Activated CD8-positive, alpha-beta memory T cell treated with anti-CD3 and anti-CD28 coated beads for 4 hours (primary cell): ENCODE measurements at places on chromosomes 4 and X.

GRCh38 chrX:1493412-1493811 is 40.7 kb upstream of the ASMTL start:
- DNase-seq: no peak

- DNase-seq: no peak
These were observed 55.6 kb upstream of the TADA2B start for GRCh38 chr4:6987588-6987961.

DNA sequence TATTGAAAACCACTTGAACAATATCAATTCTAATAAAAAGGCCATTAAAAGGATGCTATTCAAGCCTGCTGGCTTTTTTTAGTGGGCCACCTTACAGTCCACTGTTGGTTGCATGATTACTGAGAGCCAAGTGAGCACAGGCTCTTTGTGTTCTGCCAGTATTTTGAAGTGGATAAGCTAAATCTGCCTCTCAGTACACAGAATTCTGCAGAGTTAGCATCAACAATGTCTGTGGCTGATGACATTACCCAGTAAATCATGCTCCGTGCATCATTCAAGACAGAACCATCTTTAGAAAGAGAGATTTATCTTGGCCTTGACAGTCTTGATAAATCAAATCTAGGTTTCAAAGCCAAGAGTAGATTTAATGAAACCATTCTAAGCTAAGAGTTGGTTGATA is 119.0 kb upstream of the GNPDA2 start:
- no peak for DNase-seq

DNA sequence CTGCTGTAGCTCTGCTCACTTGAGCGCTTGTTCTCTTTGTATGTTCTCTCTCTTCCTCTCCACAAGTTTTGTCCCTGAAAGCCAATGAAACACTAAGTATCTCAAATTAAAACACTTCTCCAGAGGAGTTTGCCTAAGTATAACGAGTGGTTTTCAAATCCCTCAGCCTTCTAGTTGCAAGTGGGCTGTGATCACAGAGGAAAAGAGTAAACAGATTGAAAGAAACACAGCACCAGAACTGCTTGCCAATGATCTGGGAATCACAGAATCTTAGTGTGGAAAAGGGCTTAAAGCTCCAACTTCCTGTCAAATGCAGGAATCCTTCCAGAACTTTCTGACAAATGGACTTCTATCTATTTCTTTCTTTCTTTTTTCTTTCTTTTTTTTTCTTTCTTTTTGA is 4.8 kb upstream of the PRSS12 start:
- DNase-seq: no peak

DNA sequence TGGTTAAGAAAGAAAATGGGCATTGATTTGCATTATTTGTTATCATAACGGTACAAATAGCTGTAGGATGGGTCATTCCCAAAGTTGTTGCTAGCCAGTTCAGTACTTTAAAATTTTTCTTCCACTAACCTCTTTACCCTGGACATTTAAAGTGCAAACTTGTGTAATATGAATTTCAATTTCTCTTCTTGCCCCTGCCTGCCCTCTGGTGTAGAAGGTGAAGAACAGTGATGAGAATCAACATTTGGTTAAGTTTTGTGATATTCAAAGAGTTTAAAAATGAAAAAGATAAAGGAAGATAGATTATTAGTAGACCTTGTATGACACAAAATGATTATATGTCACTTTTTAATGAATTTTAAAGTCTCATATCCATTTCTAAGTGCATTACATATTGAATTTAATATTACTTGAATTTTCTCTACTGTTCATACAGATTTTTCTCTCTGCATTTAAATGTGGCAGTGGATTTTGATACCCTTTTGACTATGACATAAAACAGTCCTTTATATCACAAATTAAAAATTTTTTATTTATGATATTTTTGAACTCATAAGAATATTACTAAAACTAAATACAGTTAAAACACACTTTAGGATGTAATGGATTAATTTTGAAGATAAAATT is 337.7 kb downstream of the BMPR1B start:
- DNase-seq: no peak

- DNase-seq: no peak
These were observed 259.1 kb downstream of the PDHA2 start for GRCh38 chr4:96099031-96099430.

- DNase-seq: no peak
These were observed 1464.0 kb downstream of the PCDH7 start for GRCh38 chr4:32184186-32184585.

GRCh38 chrX:15559227-15559626 is 41.5 kb downstream of the ACE2 start:
- no peak for DNase-seq

DNA sequence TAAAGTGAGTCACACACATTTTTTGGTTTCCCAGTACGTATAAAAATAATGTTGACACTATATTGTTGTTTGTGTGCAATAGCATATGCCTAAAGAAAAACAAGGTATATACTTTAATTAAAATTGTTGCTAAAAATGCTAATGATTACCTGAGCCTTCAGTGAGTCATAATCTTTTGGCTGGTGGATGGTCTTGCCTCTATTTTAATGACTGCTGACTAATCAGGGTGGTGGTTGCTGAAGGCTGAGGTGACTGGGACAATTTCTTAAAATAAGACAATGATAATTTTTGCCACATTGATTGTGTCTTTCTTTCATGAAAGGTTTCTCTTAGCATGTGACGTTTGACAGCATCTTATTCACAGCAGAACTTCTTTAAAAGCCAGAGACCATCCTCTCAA is 21.0 kb upstream of the ANXA10 start:
- DNase-seq: no peak

- no peak for DNase-seq
These were observed 730.8 kb downstream of the IL1RAPL1 start for GRCh38 chrX:29318012-29318411.

GRCh38 chr4:107577743-107578142 is 142.3 kb downstream of the PAPSS1 start:
- DNase-seq: no peak

GRCh38 chrX:133306316-133306715 is 88.2 kb upstream of the TFDP3 start:
- DNase-seq: no peak

GRCh38 chrX:120456973-120457372 is 12.1 kb downstream of the LAMP2 start:
- DNase-seq: no peak

- DNase-seq: no peak
These were observed 110.7 kb downstream of the ARHGAP10 start for GRCh38 chr4:147842573-147842972.

DNA sequence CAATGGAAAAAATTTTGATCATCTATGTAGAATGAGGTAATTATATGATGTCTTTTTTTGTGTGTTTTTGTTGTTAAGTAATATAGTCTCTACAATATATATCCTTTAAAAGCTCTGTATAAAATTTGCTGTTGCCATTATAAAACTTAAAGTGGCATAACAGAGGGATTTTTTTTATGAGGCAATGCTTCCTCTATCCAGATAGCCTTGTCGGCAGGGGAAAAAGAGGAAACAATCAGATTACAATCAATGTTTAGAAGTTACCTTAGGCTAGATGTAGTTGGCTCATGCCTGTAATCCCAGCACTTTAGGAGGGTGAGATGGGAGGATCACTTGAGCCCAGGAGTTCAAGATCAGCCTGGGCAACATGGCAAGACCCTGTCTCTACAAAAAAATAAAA is 86.8 kb downstream of the DIAPH2 start:
- DNase-seq: no peak

DNA sequence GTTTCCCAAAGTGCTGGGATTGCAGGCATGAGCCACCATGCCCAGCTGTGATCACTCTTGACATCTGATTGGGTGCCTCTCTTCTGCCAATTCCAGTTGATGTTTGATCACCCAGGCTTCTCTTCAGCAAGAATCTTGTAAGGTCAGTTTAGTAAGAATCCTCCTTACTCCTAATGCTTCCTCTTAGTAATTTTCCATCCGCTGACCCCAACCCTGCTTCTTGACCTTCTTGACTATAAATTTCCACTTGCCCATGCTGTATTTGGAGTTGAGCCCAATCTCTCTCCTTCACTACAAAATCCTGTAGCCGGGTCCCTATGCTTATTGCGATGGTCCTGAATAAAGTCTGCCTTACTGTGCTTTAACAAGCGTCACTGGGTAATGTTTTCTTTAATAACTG is 75.4 kb downstream of the DDIT4L start:
- DNase-seq: no peak

GRCh38 chrX:46791927-46792809 is 33.2 kb upstream of the SLC9A7 start:
- no peak for DNase-seq

DNA sequence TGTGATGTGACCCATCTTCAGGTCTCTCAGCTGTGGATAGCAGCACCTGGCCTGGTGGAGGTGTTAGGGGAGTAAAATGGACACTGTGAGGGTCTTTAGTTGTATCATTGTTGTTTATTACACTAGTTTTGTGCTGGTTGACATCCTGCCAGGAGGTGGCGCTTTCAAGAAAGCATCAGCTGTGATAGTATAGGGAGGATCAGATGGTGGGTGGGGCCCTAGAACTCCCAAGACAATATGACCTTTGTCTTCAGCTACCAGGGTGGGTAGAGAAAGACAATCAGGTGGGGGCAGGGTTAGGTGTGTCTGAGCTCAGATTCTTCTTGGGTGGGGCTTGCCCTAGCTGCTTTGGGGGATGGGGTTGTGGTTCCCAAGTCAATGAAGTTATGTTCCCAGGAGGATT is 162.8 kb downstream of the PPP1R2C start:
- DNase-seq: no peak

- no peak for DNase-seq
These were observed 271.0 kb downstream of the AFF2 start for GRCh38 chrX:148771440-148771839.

DNA sequence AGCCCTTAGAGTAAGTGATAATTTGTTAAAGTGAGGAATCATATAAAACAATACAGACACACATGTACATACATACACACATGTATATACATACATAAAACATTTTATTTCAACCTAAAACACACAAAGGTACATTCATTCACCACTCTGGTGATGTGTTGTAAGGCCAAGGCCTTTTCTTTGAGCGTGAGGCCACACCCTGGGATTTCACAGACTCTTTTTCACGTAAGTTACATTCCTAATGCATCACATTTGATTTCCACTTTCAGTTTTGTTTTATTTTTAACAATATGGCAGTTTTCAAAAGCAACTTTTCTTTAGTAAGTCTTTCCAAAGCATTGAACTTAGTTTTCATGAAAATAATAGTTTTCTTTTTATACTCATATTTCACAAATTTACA is 170.7 kb downstream of the COL4A6 start:
- no peak for DNase-seq

DNA sequence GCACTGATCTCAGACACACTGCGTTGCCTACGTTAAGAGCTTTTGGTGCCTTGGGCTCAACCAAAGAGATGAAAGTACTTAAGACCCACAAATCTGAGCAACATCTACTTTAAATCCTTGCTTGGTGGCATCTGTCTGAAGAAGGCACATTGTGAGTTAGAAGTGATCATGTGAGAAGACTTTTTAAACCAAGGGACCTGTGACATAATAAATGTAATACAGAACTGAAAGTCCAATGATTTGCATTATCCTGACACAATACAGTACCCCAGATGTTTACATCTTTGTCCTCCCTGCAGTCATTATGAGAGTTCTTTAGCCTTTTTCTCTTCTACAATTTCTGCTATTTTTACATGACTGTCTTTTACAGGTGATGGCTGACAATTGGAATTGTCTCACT is 96.7 kb upstream of the FTHL17 start:
- no peak for DNase-seq

DNA sequence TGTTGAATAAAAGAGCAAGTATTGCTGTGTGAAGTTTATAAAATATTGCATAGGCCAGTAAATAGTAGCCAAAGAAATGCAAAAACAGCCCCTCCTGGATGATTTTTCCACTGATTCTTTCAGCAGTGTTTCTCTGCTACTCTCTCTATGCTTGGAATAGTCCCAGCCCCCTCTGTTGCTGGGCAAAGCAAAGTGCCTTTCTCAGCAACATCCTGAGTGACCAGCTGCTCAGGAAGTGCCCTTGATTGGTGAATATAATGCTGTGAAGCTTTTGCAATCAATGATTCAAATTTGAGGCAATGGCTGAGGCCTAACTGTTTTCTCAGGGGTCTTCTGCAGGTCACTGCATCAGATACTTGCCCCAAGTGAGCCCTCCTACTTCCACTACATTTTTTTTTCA is 656.7 kb downstream of the ZNF674 start:
- no peak for DNase-seq

DNA sequence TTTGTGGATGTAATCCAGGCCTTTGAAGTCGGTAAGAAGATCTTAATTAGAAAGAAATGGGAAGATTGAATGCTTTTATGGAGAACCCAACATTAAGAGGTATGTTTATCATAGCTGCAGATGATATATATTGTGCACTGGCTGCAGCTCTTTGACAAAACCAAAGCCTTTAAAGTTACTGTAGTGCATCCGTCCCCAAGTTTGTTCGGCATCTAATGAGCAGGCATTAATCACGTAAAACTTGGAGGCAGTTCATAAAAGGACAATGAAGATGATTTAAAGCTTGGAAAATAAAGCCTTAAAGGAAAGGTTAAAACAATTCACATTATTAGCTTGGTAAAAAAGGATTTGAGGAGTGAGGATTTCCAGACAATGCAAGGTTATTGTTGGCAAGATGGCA is 150.8 kb upstream of the ARX start:
- no peak for DNase-seq

GRCh38 chr4:107804956-107805355 is 19.8 kb upstream of the SGMS2 start:
- DNase-seq: no peak

DNA sequence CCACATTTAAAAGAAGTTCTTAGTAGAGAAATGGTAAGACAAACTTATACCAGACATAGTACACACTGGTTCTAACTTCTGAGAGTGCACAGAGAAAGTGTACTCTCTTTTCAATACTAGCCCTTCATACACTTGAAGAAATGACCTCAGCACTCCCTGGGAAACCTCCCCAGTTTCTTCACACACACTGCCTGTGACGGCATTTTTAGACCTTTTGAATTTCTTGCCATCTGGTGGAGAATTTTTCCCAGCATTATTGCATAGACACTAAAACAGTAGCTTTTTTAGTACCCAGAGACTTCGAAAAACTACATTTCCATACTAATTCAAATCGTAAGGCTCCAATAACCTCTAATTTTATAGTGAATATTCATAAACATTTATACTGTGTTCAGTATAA is 341.6 kb upstream of the MAOA start:
- DNase-seq: no peak

DNA sequence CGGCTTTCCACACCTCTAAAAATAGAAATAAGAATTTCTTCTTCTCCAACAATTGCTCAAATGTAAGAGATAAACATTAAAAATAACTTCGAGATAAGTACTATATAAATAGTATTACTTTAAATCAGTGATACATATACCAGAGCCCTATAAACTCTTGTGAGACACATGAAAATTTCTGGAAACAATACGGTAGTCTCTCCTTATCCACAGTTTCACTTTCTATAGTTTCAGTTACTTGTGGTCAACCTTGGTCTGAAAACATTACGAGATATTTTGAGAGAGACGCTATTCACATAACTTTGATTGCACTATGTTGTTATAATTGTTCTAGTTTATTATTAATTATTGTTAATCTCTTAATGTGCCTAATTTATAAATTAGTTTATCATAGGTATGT is 101.5 kb upstream of the CXXC4 start:
- no peak for DNase-seq

- no peak for DNase-seq
These were observed 11.0 kb upstream of the BMPR1B start for GRCh38 chr4:94746746-94747145.

GRCh38 chr4:104425948-104426347 is 68.7 kb downstream of the CXXC4 start:
- DNase-seq: no peak
